ENCODE measurements at places on chromosomes 2 and 18. TPM values are rescaled to one million over a fixed set of nuclear protein-coding genes. Genes with fewer than 3 reads are reported as not detected.

Gene HSBP1L1
- total RNA-seq = 43.1 TPM

Gene MORN2
- 9.2 TPM for total RNA-seq

Gene GPR45
- total RNA-seq = not detected

Gene CD302
- total RNA-seq = 3.0 TPM

Gene KATNAL2
- 1.4 TPM for total RNA-seq

Gene SYT4
- total RNA-seq = not detected

Gene ALPP
- not detected for total RNA-seq

Gene SLC40A1
- 3.2 TPM for total RNA-seq

Gene CHST9
- total RNA-seq = 0.17 TPM

Gene BOK
- 15.8 TPM for total RNA-seq

Gene FAM210A
- total RNA-seq = 57.0 TPM

Gene FSHR
- not detected for total RNA-seq

Gene MC2R
- total RNA-seq = not detected

Gene PARD3B
- total RNA-seq = 6.5 TPM

Gene LIPG
- total RNA-seq = 153 TPM

Gene SLC30A3
- total RNA-seq = 0.17 TPM

Gene KCNG3
- total RNA-seq = 0.17 TPM

Gene STPG4
- 0.64 TPM for total RNA-seq

Gene PFN4
- total RNA-seq = 1.1 TPM

Gene C2orf15
- total RNA-seq = 0.59 TPM

Gene STON1
- total RNA-seq = 0.47 TPM

Gene RAX
- not detected for total RNA-seq

Gene FAM124B
- total RNA-seq = not detected

Gene KCNS3
- total RNA-seq = 0.94 TPM

Gene MBP
- total RNA-seq = 30.7 TPM

Gene SCYGR1
- total RNA-seq = not detected

Gene LCT
- not detected for total RNA-seq

Gene KCNE4
- 0.51 TPM for total RNA-seq

Measured in mammary epithelial cell (primary cell).